Epithelial cell of umbilical artery (primary cell): ENCODE measurements at places on chromosomes 3 and 15. TPM values are rescaled to one million over a fixed set of nuclear protein-coding genes. Genes with fewer than 3 reads are reported as not detected.

Gene CLSTN2
- total RNA-seq: not detected in 2 replicates

Gene CCR1
- not detected in 2 replicates for total RNA-seq

Gene PROS1
- total RNA-seq: 4.9 and 8.1 TPM in 2 replicates

Gene TMA7
- total RNA-seq: 194 and 435 TPM in 2 replicates

Gene IQCH
- total RNA-seq: 0.32 and 1.1 TPM in 2 replicates

Gene RARRES1
- 1.1 and 27.3 TPM in 2 replicates for total RNA-seq

Gene GJD2
- total RNA-seq: not detected in 2 replicates

Gene GDPGP1
- total RNA-seq: 7.8 and 8.8 TPM in 2 replicates

Gene ADGRG7
- 0.30 TPM in 1 of 2 replicates, not detected in the other for total RNA-seq

Gene COL6A5
- not detected in 2 replicates for total RNA-seq

Gene GPR27
- under 0.01 TPM in 1 of 2 replicates, not detected in the other for total RNA-seq

Gene TRIM42
- not detected in 2 replicates for total RNA-seq

Gene CPN2
- total RNA-seq: not detected in 2 replicates

Gene TMC3
- total RNA-seq: not detected in 2 replicates

Gene GOLGA8G
- total RNA-seq: not detected in 2 replicates

Gene OXTR
- under 0.01 and 0.30 TPM in 2 replicates for total RNA-seq

Gene CFAP92
- total RNA-seq: not detected in 2 replicates

Gene PLS1
- total RNA-seq: 3.2 and 4.4 TPM in 2 replicates

Gene STRC
- 0.46 TPM in 1 of 2 replicates, not detected in the other for total RNA-seq

Gene CFAP91
- total RNA-seq: 0.65 and 0.76 TPM in 2 replicates

Gene ZBTB47
- total RNA-seq: 12.2 and 13.6 TPM in 2 replicates

Gene ZPLD1
- not detected in 2 replicates for total RNA-seq

Gene EPHA6
- total RNA-seq: not detected in 2 replicates

Gene CFAP161
- total RNA-seq: 0.32 and 1.5 TPM in 2 replicates

Gene ALDH1A3
- 14.9 and 46.4 TPM in 2 replicates for total RNA-seq

Gene CLDN18
- not detected in 2 replicates for total RNA-seq

Gene CCR9
- total RNA-seq: not detected in 2 replicates

Gene GNAT1
- not detected in 2 replicates for total RNA-seq
